ENCODE measurements at places on chromosomes 13 and 19. TPM values are rescaled to one million over a fixed set of nuclear protein-coding genes. Genes with fewer than 3 reads are reported as not detected.
A peak's percentile ranks its signal among the peaks of the same experiment; 100 is the strongest.

DNA sequence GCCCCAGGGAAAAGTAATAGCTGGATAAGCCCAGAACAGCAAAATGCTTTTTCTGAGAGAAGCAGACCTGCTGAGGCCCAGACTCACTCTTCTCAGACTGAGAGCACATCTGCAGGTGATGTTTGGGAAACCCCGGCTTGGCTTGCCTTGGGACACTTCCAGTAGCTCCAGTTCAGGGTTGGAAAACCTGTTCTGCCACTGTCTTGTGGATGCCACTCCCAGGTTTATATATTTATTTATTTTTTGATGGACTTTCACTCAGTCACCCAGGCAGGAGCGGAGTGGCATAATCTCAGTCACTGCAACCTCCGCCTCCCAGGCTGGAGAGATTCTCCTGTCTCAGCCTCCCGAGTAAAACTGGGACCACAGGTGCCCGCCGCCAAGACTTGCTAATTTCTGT lies 8.0 kb upstream of the SMARCA4 start:
- H3K27ac ChIP-seq, result no peak overlapping the region
- H3K36me3 ChIP-seq, result no peaks in the 10 kb centered on the region
- no peaks in the 10 kb centered on the region for H3K4me1 ChIP-seq
- H3K4me3 ChIP-seq, result no peak overlapping the region
- no peak for DNase-seq

GRCh38 chr19:41174297-41174928 lies 18.6 kb upstream of the CYP2S1 start:
- no peaks in the 10 kb centered on the region for H3K36me3 ChIP-seq
- DNase-seq, result no peak
- H3K4me1 ChIP-seq, result no peaks in the 10 kb centered on the region
- no peak overlapping the region for H3K4me3 ChIP-seq

GRCh38 chr13:32001769-32002168 lies 29.8 kb upstream of the FRY start:
- no peak for DNase-seq
- peaks cover 3% of the 10 kb centered on the region for H3K27me3 ChIP-seq
- peak overlapping the region; percentile 66 for H3K27ac ChIP-seq
- no peaks in the 10 kb centered on the region for H3K36me3 ChIP-seq
- peaks cover 15% of the 10 kb centered on the region for H3K4me1 ChIP-seq

DNA sequence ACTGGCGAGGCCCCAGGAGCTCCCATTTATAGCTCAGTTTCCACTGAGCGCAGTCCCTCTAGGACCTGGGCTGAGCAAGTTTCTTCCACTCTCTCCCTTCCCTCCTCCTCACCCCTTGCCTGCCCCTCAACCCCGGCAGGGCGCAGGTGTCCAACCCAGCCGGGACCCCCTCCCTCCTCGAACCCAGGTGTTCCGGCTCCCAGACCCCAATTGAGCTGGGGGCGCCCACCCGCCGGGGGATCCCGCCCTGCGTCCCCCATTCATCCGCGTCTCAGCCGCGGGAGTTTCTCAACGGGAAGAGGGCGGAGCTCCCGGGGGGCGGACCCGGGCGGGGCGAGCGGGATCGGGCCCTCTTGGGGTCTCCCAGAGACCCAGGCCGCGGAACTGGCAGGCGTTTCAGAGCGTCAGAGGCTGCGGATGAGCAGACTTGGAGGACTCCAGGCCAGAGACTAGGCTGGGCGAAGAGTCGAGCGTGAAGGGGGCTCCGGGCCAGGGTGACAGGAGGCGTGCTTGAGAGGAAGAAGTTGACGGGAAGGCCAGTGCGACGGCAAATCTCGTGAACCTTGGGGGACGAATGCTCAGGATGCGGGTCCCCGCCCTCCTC lies at the start of gene KIRREL2:
KIRREL2 (plus strand) TSS at position 366 of the 604 bp plus-strand sequence; CDS start at position 575, 209 bp downstream.
- no peaks in the 10 kb centered on the region for H3K36me3 ChIP-seq
- H3K27me3 ChIP-seq, result peaks cover 21% of the 10 kb centered on the region
- H3K4me3 ChIP-seq, result peak within 1 kb of the TSS; percentile 94
- peak within 1 kb of the TSS; percentile 94 for H3K27ac ChIP-seq

DNA sequence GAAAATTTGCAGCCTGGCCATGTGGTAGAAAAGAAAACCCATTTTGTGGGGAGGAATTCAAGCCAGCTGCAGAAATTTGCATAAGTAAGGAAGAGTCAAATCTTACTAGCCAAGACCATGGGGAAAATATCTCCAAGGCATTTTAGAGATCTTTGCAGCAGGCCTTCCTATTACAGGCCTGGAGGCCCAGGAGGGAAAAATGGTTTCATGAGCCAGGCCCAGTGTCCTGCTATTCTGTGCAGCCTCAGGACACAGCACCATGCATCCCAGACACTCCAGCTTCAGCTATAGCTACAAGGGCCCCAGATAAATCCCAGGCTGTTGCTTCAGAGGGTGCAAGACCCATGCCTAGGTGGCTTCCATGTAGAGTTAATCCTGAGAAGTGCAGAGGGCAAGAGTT lies 1590.1 kb upstream of the PRR20A start:
- no peak overlapping the region for H3K4me3 ChIP-seq
- H3K27ac ChIP-seq, result no peak overlapping the region
- DNase-seq, result no peak
- H3K36me3 ChIP-seq, result peaks cover 18% of the 10 kb centered on the region
- peaks cover 7% of the 10 kb centered on the region for H3K4me1 ChIP-seq
- no peaks in the 10 kb centered on the region for H3K27me3 ChIP-seq

GRCh38 chr13:112058941-112059340 lies 8.0 kb upstream of the SOX1 start:
- peaks cover 34% of the 10 kb centered on the region for H3K27me3 ChIP-seq
- peaks cover 11% of the 10 kb centered on the region for H3K4me1 ChIP-seq
- no peaks in the 10 kb centered on the region for H3K36me3 ChIP-seq
- no peak overlapping the region for H3K4me3 ChIP-seq

DNA sequence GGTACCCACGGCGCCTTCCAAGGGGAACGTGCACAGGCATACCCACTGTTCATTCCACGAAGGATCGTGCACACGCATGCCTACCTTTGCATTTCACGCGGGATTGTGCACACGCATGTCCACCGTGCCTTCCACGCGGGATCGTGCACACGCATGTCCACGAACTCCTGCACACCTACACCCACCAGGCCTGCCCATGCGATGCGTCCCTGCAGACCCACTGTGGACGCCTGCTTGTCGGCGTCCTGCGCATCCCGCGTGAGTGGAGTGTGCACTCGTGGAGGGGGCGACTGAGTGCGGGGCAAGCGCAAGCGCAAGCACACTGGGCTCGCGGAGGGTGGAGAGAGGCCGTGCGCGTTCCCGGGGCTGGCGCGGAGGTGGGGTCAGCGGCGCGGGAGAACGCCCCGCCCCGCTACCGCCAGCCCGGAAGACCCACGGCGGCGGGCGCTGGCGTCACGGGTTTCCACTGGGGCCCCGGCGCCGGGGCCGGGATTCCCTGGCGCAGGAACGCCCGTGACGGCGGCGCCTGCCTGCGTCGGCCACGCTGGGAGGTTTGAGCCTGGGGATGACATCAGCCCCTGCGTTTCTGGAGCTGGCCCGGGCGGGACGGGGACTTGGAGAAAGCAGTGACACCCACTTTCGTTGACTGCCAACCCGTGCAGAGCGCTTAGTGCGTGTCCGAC lies 18.7 kb downstream of the GADD45B start:
- no peaks in the 10 kb centered on the region for H3K36me3 ChIP-seq
- peaks cover 12% of the 10 kb centered on the region for H3K27me3 ChIP-seq
- H3K4me3 ChIP-seq, result peak overlapping the region; percentile 70
- no peak overlapping the region for H3K27ac ChIP-seq
- DNase-seq, result no peak
- H3K4me1 ChIP-seq, result no peaks in the 10 kb centered on the region

- H3K27ac ChIP-seq, result no peak overlapping the region
- H3K4me1 ChIP-seq, result peaks cover 13% of the 10 kb centered on the region
- no peak for DNase-seq
- H3K36me3 ChIP-seq, result peaks cover 6% of the 10 kb centered on the region
Measured at GRCh38 chr13:25783076-25783475, 268.7 kb downstream of the SHISA2 start.

- H3K27me3 ChIP-seq, result peaks cover 4% of the 10 kb centered on the region
- H3K4me1 ChIP-seq, result peaks cover 42% of the 10 kb centered on the region
- DNase-seq, result no peak
- H3K4me3 ChIP-seq, result no peak overlapping the region
- peaks cover 3% of the 10 kb centered on the region for H3K36me3 ChIP-seq
Measured at GRCh38 chr13:98199480-98199879, 22.4 kb upstream of the RNF113B start.

DNA sequence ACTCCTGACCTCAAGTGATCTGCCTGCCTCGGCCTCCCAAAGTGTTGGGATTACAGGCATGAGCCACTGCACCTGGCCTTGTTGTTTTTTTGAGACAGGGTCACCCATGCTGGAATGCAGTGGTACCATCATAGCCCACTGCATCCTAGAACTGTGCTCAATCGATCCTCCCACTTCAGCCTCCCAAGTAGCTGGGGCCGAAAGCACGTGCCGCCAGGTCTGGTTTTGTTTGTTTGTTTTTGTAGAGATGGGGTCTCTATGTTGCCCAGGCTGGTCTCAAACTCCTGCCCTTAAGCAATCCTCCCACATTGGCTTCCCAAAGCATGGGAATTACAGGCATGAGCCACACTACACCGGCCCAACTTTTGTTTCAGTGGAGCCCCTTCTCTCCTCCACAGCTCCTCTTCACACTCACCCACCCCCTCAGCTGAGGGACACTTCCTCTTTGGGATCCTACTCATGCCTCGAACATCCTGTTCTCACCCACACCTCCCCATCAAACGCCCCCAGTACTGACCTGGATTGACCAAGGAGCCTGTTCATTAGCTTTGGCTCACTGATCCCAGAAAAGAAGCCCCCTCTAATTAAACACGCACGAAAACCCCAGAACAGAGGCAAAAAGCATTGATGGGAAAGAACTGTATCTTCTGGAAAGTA lies 12.8 kb upstream of the CERS4 start:
- peaks cover 2% of the 10 kb centered on the region for H3K27me3 ChIP-seq
- no peak overlapping the region for H3K27ac ChIP-seq
- H3K36me3 ChIP-seq, result no peaks in the 10 kb centered on the region

GRCh38 chr19:33458807-33459206 lies 62.8 kb downstream of the PEPD start:
- no peak overlapping the region for H3K4me3 ChIP-seq
- peak; percentile 12 for DNase-seq
- H3K4me1 ChIP-seq, result peaks cover 6% of the 10 kb centered on the region
- no peaks in the 10 kb centered on the region for H3K36me3 ChIP-seq
- peaks cover 5% of the 10 kb centered on the region for H3K27me3 ChIP-seq
- peak overlapping the region; percentile 33 for H3K27ac ChIP-seq

- peaks cover 7% of the 10 kb centered on the region for H3K36me3 ChIP-seq
- no peak for DNase-seq
- H3K27ac ChIP-seq, result no peak overlapping the region
- H3K27me3 ChIP-seq, result peaks cover 8% of the 10 kb centered on the region
- H3K4me1 ChIP-seq, result peaks cover 18% of the 10 kb centered on the region
- H3K4me3 ChIP-seq, result no peak overlapping the region
Measured at GRCh38 chr13:110323172-110323891, 16.2 kb downstream of the COL4A2 start.

- no peaks in the 10 kb centered on the region for H3K4me1 ChIP-seq
- H3K27me3 ChIP-seq, result peaks cover 2% of the 10 kb centered on the region
- no peak for DNase-seq
- no peak overlapping the region for H3K4me3 ChIP-seq
- H3K27ac ChIP-seq, result no peak overlapping the region
- peaks cover 10% of the 10 kb centered on the region for H3K36me3 ChIP-seq
Measured at GRCh38 chr13:76091076-76091475, 454.9 kb downstream of the LMO7 start.

DNA sequence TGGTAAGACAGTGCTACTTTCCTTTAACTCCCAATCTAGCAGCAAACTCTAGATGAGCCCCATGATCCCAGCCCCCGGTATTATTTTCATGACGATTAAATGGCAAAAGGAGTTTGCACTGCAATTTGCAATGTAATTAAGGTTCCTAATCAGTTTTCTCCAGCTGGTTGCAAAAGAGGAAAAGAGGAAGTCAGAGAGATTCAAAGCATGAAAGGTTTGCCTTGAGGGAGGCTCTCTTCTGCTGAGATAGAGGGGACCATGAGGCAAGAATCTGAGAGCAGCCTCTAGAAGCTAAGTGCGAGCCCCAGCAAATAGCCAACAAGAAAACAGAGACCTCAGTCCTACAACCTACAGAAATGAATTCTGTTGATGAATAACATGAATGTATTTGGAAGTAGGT lies 527.1 kb downstream of the UQCRFS1 start:
- no peak overlapping the region for H3K27ac ChIP-seq
- H3K36me3 ChIP-seq, result no peaks in the 10 kb centered on the region
- no peaks in the 10 kb centered on the region for H3K4me1 ChIP-seq
- DNase-seq, result no peak
- H3K4me3 ChIP-seq, result no peak overlapping the region
- no peaks in the 10 kb centered on the region for H3K27me3 ChIP-seq

- H3K27ac ChIP-seq, result peak overlapping the region; percentile 82
- H3K27me3 ChIP-seq, result peaks cover 10% of the 10 kb centered on the region
- no peaks in the 10 kb centered on the region for H3K36me3 ChIP-seq
- H3K4me3 ChIP-seq, result peak overlapping the region; percentile 92
Measured at GRCh38 chr19:19662344-19662743, 1.1 kb downstream of the ATP13A1 start.

The SPACA4 gene
- not detected for total RNA-seq

The CGB1 gene
- total RNA-seq, result not detected

The SLC25A41 gene
- 0.29 TPM for total RNA-seq

The PEG3 gene
- 11.6 TPM for total RNA-seq

The SCEL gene
- not detected for total RNA-seq

The ELSPBP1 gene
- not detected for total RNA-seq

The CEACAM21 gene
- not detected for total RNA-seq

The TMIGD2 gene
- not detected for total RNA-seq

The SPACA7 gene
- total RNA-seq, result not detected

The IQCN gene
- 23.6 TPM for total RNA-seq

The ARGLU1 gene
- 129 TPM for total RNA-seq

The ZNF534 gene
- not detected for total RNA-seq

The CEACAM16 gene
- total RNA-seq, result not detected

The CLC gene
- total RNA-seq, result not detected

The CBY2 gene
- total RNA-seq, result not detected

Data from glutamatergic neuron (in vitro differentiated cells).